ENCODE measurements at places on chromosomes 12 and 14. TPM values are rescaled to one million over a fixed set of nuclear protein-coding genes. Genes with fewer than 3 reads are reported as not detected.

The CMKLR1 gene
- total RNA-seq: 11.0 TPM

The ACTR6 gene
- total RNA-seq: 19.4 TPM

The KLRC3 gene
- not detected for total RNA-seq

The ANKRD33 gene
- total RNA-seq: not detected

DNA sequence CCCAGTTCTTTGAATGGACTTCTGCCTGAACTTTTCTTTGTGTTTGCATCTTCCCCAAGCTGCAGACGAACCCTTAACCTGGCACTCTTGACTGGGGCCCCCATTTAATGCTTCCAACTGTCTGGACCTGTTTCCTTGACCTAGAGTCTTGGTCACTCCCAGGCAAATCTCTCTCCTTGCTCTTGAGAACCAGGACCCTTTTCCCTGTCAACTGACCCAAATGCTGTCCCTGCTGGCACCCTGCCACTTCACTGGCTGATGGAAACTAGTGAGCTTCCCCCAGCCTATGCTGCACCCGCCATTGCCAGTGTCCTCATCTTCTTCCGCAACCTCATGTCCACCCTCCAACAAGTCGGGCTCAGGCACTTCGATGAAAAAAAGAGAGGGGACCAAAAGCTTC lies 79.5 kb downstream of the PRIMA1 start:
- DNase-seq: peak; percentile 52

DNA sequence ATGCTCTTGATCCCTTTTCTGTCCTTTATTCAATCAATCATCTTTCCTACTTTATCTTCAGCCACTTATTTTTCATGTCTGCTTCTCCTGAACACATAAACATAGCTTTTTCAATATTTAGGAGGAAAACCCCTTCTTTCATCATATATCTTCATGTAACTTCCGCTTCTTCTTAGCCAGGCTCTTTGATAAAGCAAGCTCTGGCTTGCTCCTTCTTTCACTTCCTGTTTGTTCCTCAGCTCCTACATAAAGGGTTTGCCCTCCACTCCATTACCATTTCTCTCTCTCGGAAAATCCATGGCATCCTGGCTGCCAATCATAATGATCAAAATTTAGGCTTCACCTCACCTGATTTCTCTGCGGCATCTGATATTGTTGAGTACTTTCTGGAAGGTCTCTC lies 33.7 kb upstream of the HELB start:
- no peak for DNase-seq

- DNase-seq: peak; percentile 40
Observed at GRCh38 chr12:2682296-2683251, 112.2 kb upstream of the FKBP4 start.

DNA sequence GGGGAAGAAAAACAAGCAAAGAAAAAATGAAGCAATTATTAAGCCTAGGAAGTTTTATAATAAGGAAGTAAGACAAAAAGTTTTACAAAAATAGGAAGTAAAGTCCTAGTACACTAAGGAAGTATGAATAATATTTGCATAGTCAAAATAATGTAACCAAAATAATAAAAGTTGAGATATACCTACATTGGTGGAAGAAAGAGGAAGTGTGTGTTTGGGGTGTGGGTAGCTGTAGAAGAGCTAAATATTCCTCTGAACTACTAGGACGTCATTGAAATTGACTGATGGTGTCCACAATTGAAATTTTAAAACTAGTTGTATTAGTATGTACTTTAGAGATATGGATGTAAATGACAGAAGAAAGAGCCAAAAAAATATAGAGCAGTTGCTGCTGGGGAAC lies 228.4 kb upstream of the OTX2 start:
- DNase-seq: no peak

GRCh38 chr12:53115112-53115890 lies 12.0 kb downstream of the SOAT2 start:
- DNase-seq: no peak

- no peak for DNase-seq
Observed at GRCh38 chr12:132523576-132524331, 33.8 kb downstream of the FBRSL1 start.

GRCh38 chr12:86634456-86635410 lies 378.5 kb upstream of the MGAT4C start:
- no peak for DNase-seq
